Stimulated activated CD8-positive, alpha-beta memory T cell treated with anti-CD3 and anti-CD28 coated beads, Interleukin-7, amount 100 ng/mL, for 1 hour (primary cell): ENCODE measurements at places on chromosomes 2 and 18.

DNA sequence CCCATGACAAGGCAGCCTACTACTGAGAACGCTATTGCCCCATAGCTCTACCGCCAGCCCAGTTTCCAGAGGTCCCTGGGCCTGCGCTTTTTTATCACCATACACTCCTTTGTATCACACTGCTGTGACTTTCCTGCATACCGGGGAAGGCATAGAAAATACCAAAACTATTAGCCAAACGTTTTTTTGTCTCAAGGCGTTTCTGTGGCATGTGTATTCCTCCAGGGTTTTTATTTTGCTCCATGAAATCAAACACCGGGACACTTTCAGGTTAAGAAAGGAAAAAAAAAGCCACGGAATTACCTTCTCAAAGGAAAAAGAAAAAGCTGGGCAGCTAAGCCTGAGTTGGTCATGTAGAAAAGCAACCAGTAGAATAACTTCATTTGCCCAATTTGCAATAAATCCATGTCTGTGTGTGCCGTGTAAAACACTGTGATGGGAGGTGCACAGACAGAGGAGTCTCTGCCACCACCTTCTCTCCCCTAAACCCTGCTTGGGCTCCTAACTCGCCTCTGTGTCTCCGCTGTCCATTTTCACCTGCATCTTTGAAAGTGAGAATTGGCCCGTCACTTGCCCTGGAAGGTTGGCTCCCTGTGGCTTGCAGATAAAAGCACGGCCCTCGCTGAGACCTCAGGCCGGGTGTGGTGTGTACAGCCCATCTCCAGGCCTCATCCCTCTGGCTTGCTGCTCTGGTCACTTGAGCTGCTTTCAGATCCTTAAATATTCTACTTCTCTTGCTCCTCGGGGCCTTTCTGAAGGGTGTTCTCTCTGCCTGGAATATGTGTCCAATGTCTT, 1.7 kb downstream of the AMER3 start:
- no peak for DNase-seq

GRCh38 chr2:136801661-136802060, 36.3 kb downstream of the THSD7B start:
- DNase-seq: no peak

DNA sequence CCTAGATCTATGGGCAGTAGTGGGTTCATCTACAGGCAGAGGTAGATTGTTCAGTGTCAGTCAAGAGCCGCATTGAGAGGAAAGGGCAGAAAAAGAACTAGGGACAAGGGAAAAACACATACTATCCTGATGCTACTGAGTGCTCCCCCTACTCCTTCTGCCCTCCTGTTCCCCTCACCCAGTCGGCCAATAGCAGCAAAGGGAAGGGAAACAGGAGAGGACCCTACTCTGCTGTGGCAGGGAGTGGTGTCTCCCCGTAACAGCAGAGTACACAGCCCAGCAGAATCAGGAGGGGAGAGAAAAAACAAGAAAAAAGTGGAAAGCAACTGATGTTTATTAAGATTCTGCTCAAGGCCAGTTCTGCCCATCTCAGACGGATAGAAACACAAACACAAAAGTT, 136.1 kb upstream of the CCDC150 start:
- no peak for DNase-seq

DNA sequence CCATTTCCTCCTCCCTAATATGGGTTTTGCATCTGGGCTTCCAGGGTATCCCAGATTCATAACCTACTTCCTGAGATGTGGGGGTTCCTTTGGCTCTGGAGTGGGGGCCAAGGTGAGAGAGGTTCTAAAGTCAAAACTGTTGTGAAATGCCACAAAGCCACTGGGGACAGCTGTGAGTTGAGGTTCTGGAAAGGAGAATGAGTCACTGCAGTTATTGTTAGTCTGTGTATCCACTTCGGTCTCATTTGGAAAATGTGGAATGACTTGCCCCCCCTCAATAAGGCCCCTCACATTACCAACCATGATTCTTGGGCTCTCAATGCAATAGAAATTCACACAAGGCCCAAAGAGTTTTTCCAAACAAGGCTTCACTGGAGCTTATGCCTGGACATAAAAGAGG, 51.1 kb upstream of the LGALSL start:
- no peak for DNase-seq

DNA sequence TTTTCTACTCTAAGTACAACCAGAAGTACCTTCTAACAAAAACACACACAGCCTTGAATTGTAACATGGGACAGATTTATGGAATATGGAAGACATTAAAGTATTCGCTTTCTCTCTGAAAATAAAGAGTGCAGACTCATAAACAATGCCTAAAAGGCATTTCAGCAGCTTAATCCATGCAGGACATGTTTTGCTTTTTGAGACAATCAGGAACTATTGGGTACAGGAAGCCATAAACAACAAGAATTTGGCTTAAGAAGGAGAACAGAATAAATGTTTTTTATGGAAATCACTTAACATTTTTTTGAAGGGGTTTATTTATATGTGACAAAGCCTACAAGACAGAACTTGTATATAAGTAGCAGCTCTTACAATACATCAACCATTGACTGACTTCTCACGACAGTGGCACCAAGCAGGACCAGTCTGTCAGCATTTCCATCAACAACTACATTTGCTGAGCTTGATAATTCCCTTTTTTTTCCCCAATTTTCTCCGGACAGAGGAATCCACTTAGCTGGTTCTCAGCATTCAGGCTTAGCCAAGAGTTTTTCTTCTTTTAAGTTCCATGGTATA, 140.1 kb downstream of the EXOC6B start:
- no peak for DNase-seq

GRCh38 chr2:152823905-152824304, 105.5 kb downstream of the ARL6IP6 start:
- no peak for DNase-seq

- DNase-seq: no peak
Observed at GRCh38 chr2:53751728-53752127, 15.9 kb upstream of the CHAC2 start.

DNA sequence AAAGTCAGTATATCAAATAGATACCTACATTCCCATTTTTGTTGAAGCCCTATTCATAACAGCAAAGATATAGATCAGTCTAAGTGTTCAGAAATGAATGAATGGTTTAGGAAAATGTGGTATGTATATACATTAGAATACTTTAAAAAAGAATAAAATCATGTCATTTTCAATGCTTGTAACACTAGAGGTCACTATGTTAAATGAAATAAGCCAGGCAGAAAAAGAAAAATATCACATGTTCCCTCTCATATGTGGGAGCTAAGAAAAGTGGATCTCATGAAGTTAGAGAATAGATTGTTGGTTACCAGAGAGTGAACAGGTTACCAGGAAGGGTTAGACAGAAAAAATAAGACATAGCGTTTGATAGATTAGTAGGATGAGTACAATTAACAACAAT, 1111.0 kb upstream of the SLC39A10 start:
- no peak for DNase-seq

DNA sequence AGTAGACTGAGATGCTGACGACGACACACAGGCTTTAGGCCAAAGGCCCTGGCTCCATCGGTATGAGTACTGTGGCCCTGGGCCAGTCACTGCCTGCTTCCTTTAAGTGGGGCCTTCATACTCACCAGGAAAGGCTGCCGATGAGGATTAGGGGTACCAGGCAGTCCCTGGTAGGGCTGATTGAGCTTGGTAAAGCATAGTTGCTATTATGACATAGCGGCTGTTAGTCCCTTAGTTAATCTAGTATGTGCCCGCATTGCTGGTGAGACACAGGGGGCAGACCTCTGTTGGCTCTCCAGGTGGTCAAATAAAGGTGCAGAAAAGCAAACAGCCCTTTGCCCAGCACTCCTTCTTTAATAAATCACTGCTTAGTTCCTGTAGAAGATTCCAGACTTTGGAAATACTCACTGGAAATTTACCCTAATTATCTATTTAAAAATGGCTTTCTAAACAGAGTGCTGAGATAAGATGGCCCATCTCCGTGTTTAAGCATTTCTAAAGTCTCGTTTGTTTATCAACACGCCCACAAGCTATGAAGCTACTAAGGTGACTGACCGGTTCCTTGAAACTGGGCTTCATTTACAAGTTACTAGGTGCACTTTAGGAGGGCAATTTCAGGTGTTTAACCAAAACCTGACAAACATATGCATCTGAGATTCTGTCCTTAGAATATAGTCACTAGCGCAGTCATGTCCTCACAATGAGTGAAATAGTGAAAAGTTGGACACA, 8.7 kb upstream of the BIN1 start:
- no peak for DNase-seq

DNA sequence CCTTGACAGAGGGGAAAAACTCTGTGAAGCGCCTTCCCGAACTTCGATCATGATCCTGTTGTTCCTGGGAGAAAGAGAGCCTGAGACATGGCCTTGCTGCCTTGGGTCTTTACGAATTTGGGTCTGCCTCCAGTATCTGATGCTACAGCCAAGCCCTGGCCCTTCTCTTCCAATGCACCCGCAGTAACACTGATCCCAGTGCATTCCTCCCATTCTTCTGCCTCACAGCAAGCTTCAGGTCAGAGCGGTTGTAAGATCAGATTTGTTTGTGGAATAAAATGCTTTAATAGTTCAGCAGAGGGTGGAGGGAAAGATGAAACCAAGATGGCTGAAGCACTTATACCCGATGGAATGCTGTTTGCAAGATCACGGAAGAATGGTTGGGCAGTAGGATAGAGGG, 196.7 kb upstream of the SIX2 start:
- no peak for DNase-seq

GRCh38 chr2:236972491-236973342, 113.0 kb upstream of the COPS8 start:
- DNase-seq: no peak

- peak; percentile 54 for DNase-seq
Observed at GRCh38 chr2:241354668-241355658, 1.1 kb upstream of the FARP2 start.

- no peak for DNase-seq
Observed at GRCh38 chr2:160917850-160918249, 242.4 kb upstream of the TANK start.

DNA sequence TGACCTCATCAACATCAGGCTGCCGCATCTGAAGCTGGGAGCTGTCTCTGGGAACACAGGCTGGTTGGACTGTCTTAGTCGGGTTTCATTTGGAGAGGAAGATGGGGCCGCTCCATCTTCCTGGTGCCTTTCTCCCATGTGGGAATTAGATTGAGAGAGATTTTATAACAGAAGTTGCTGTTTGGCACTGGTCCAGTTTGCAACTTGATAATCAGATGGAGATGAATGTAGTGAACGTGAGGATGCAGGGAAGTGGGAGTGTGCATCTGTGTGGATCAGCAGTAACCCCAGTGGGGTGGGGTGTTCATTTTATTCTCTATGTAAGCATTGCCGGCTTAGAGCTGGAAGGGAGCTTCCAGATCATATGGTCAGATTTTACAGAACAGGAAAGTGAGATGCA, 250.9 kb downstream of the DCDC2C start:
- no peak for DNase-seq

DNA sequence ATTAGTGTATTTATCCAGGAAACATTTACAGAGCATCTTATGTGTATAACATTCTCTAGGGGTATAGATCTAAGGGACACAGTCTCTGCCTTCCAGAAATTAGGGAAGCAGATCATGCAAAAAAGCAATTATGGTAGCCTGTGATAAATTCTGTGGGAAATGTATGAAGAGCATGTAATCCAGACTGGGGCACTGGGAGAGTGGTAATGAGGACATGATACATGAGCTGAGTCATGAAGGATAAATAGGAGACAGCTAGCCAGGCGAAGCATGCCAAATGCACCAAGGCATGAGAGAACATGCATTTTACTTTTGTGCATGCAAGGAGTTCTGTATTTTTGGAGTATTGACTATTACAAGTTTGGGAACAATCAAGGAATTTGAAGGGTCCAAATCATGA, 8.9 kb upstream of the RPRM start:
- DNase-seq: no peak

- DNase-seq: no peak
Observed at GRCh38 chr2:21288739-21289520, 165.2 kb downstream of the TDRD15 start.

DNA sequence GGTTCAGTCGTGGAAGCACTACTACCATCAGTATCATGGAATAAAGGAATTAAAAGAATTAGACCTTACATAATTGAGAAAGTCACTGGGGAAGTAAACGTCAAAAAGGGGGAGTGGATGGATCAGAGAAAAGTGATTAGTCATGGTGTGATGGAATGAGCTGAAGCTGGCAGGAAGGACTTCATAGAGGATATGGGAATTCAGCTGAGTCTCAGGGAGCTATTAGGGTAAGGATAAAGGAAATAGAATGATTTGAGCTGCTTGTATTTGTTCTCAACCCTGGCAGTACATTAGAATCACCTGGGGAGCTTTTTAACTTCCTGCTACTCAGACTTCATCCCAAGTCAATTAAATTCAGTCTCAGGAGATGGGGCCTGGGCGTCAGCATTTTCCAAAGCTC, 53.4 kb upstream of the SETBP1 start:
- no peak for DNase-seq

DNA sequence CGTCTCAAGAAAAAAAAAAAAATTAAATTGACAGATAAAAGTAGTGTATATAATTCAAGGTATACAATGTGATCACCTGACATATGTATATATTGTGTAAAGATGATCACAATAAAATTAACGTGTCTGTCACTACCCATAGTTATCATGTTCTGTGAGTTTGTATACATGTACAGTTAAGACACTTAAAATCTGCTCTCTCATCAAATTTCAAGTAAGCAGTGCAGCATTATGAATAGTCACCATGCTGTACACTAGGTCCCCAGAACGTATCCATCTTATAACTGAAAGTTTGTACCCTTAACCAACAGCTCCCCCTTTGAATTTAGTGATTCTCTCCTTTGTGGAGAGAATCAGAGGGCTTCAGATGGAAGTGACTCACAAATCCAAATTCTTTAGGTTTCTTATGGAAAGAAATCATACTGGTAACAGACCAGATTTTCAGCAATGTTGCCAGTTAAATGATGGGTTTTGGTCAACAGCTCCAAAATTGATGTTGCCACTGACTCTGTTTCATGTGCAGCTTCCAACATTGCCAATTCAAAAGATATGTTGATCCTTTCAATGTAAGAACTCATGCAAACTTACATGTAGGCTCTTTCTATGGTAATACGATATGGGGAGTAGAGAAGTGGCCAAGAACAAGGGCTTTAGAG, 281.5 kb downstream of the AFF3 start:
- no peak for DNase-seq
